ENCODE measurements at places on chromosomes 2 and 18. TPM values are rescaled to one million over a fixed set of nuclear protein-coding genes. Genes with fewer than 3 reads are reported as not detected.

DNA sequence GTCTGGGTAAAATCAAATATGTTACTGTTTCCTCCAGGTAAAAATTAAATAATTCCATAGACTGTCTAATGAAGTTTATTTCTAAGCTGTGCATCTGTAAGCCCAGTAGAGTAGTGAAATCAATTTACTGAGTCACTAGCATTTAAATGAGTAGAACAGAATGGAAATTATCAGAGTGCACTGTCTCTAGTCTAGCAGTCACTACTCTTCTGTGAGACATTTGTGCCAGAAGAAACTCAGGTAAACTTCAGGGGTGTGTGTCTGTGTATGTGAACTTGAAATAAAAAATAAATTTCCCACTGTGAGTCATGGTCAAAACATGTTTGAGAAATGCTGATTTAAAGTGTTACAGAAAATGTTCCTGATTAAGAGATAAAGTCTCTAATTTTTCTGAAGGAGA is 146.4 kb downstream of the RIF1 start:
- H3K4me1 ChIP-seq, result no peaks in the 10 kb centered on the region
- H3K27me3 ChIP-seq, result no peaks in the 10 kb centered on the region
- no peak overlapping the region for H3K27ac ChIP-seq
- no peak overlapping the region for H3K4me3 ChIP-seq

DNA sequence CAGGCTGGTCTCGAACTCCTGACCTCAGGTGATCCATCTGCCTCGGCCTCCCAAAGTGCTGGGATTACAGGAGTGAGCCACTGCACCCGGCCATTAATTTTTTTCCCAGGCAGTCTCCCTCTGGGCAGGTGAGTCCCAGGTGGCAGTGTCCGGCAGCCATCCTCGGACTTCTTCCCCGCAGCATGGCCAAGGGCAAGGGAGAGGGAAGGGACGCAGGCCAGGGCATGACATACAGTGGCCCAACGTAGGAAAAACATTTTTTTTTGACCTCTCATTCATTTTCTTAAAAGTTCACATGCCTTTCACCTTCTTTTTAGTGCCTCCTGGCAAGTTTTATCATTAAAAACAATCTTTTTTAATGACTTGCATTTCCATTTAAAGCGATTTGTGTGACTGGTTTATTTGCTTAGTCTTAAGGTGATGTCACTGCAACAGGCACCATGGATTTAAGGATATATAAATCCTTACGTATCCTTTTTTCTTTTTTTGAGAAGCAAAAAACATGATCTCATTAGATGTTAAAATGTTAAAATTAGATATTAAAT is 23.0 kb upstream of the ATOH8 start:
- peaks cover 60% of the 10 kb centered on the region for H3K4me1 ChIP-seq
- H3K27me3 ChIP-seq, result peaks cover 29% of the 10 kb centered on the region
- H3K36me3 ChIP-seq, result no peaks in the 10 kb centered on the region
- H3K4me3 ChIP-seq, result no peak overlapping the region
- no peak for DNase-seq
- no peak overlapping the region for H3K27ac ChIP-seq

- DNase-seq, result no peak
- H3K4me1 ChIP-seq, result peaks cover 8% of the 10 kb centered on the region
- H3K27ac ChIP-seq, result no peak overlapping the region
- H3K27me3 ChIP-seq, result peaks cover 2% of the 10 kb centered on the region
- no peaks in the 10 kb centered on the region for H3K36me3 ChIP-seq
- H3K4me3 ChIP-seq, result no peak overlapping the region
These were observed 201.7 kb downstream of the NRP2 start for GRCh38 chr2:205883965-205884364.

DNA sequence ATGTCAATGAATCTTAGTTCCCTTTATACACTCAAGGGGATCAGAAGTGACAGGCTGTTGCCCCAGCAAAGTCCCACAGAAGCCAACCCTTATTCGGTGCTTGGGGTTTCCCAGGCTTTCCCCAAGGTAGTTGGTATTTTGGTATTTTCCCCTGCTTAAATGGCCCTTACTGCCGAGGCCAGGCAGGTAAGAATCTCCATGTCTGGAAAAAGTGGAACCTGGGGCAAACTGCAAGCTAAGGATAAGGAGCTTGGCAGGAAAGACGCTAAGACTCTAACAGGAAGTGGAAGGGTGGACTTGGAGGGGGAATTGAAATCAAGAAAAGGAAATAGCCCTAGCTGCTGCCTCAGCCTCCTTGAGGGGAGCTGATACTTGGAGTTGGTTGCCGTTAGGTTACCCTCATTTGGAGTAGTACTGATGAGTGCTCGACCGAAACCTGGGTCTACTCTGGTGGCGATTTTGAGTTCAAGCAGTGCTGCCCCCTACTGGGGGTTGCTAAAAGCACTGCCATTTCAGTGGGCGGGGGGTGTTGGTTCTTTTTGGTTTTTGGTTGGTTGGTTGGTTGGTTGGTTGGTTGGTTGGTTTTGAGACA is 3.3 kb upstream of the GPBAR1 start:
- peaks cover 58% of the 10 kb centered on the region for H3K4me1 ChIP-seq
- H3K27ac ChIP-seq, result peak overlapping the region; percentile 29
- no peaks in the 10 kb centered on the region for H3K27me3 ChIP-seq
- DNase-seq, result peak; percentile 76

GRCh38 chr2:84817239-84817655 is 63.6 kb downstream of the TRABD2A start:
- DNase-seq, result no peak
- no peaks in the 10 kb centered on the region for H3K4me1 ChIP-seq

GRCh38 chr2:66127061-66127460 is 307.9 kb upstream of the MEIS1 start:
- DNase-seq, result peak; percentile 72
- no peaks in the 10 kb centered on the region for H3K36me3 ChIP-seq
- no peaks in the 10 kb centered on the region for H3K27me3 ChIP-seq
- H3K27ac ChIP-seq, result no peak overlapping the region

DNA sequence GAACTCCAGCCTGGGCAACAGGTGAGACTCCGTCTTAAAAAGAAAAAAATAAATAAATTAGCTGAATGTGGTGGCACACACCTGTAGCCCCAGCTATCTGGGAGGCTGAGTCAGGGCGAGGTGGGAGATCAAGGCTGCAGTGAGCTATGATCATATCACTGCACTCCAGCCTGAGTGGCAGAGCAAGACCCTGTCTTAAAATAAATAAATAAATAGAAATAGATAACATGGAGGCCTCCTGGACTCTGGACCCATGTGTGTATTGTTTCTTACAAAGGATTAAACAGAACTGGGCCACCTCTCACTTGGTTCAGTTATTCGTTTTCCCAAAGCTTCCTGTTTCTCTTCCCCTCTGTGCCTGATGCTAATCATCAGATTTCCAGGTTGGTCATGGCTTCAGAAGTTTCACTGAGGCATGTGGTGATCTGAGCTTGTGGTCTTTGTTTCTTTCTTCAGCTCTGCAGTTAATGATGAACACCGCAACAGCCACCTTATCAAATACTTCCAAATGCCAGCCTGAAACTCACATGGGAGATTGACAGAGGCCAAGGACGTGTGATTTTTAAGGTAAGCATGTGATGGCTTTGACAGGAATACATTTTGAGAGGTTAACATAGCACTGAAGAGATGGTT is 83.3 kb upstream of the MAP4K4 start:
- peaks cover 4% of the 10 kb centered on the region for H3K27me3 ChIP-seq
- H3K4me1 ChIP-seq, result peaks cover 37% of the 10 kb centered on the region
- no peaks in the 10 kb centered on the region for H3K36me3 ChIP-seq
- H3K4me3 ChIP-seq, result no peak overlapping the region

DNA sequence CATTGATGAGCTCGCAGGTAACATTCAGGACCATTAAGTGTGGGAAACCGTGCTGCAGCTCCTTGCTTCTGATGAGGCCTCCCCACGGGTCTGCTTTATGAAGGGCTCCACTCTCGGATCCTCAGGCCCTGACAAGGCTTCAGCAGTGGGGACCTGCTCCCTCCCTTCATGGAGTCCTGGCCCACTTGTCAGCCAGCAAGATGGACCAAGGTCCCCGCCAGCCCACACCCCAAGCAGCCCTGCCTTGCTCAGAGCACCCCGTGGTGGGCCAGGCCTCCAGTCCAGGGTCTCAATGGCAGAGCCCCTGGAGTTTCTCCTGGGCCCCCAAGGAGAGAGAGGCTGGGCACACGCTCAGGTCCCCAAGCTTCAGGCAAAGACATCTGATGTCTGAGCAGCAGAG is 41.5 kb downstream of the CROCC2 start:
- no peak overlapping the region for H3K27ac ChIP-seq
- no peaks in the 10 kb centered on the region for H3K36me3 ChIP-seq
- peaks cover 1% of the 10 kb centered on the region for H3K27me3 ChIP-seq
- no peak for DNase-seq
- no peak overlapping the region for H3K4me3 ChIP-seq
- peaks cover 16% of the 10 kb centered on the region for H3K4me1 ChIP-seq

GRCh38 chr2:171281110-171281509 is 120.4 kb upstream of the TLK1 start:
- H3K4me3 ChIP-seq, result no peak overlapping the region
- H3K4me1 ChIP-seq, result no peaks in the 10 kb centered on the region
- no peak for DNase-seq

DNA sequence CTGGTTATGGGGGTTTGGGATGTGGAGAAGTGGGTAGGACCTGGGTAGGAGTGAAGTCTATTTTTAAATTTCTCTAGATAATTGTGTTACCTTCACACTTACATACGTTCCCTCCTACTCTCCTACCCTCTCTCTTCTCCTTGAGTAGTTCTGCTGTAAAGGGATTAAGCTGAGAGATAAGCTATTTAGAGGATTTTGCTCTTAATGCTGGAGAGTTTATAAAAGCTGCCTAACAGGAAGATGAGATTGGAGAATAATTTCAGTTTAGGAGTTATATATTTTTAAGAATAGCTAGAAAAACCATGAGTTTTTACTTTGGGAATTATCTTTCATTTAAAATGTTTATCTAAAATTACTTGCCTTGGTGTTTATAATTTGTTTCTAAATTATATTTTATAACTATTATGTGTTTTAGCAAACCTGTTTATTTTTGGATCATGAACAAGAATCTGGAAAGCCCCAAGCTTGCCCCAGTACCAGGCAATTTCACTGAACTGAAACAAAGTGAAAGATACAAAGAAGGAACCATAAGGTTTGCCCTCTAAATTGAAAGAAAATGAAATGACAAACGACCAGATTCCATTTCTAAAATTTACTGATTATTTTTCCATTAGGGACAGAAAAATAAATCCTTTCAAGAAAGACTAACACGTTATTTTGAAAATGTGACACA is 101.5 kb downstream of the ZNF532 start:
- no peak overlapping the region for H3K27ac ChIP-seq
- peaks cover 32% of the 10 kb centered on the region for H3K36me3 ChIP-seq
- no peak for DNase-seq
- H3K4me3 ChIP-seq, result no peak overlapping the region
- peaks cover 14% of the 10 kb centered on the region for H3K4me1 ChIP-seq

DNA sequence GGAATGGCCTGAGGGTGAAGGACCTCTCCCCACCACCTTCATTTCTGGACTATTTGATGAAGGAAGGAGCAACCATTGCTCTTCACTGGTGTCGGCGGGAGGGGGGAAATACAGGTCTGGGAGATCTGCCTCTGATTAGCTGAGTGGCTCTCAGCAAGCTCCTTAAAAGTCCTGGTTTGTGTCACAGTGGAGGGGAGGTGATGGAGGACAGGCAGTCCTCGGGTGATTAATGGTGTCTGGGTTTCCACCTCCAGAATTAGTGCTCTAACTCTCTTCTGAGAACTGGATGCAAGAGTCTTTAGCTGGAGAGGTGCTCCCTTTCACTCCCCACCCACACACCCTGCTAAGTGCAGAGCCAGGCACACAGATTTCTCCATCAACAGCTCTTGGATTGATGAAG is 83.2 kb downstream of the TTC32 start:
- H3K36me3 ChIP-seq, result no peaks in the 10 kb centered on the region
- no peak for DNase-seq
- no peak overlapping the region for H3K4me3 ChIP-seq
- H3K27ac ChIP-seq, result no peak overlapping the region
- no peaks in the 10 kb centered on the region for H3K27me3 ChIP-seq

- H3K27ac ChIP-seq, result no peak overlapping the region
- H3K36me3 ChIP-seq, result peaks cover 10% of the 10 kb centered on the region
- no peaks in the 10 kb centered on the region for H3K27me3 ChIP-seq
- peaks cover 43% of the 10 kb centered on the region for H3K4me1 ChIP-seq
- peak; percentile 90 for DNase-seq
These were observed 616 bp downstream of the RNPEPL1 start for GRCh38 chr2:240568678-240569522.

DNA sequence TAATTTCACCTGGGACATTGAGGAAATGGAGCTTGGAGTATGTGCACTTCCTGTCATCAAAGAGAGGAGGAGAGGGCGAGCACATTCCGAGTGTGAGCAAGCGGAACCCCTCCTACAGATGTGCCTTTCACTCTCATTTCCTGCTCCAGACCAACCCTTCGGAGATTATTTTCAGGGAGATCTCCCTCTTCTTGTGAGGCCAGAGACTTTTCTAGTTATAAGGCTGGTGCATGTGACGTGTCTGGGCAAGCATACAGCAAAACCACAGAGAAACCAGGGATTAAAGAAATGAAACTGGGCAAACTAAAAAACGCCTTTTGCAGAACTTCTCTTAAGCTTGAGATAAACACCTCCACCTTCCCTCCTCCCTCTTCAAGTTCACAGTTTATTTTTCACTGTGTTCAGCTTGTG is 409.2 kb upstream of the TCF4 start:
- peak overlapping the region; percentile 96 for H3K27ac ChIP-seq
- no peaks in the 10 kb centered on the region for H3K27me3 ChIP-seq
- DNase-seq, result peak; percentile 60
- H3K4me1 ChIP-seq, result peaks cover 22% of the 10 kb centered on the region
- H3K4me3 ChIP-seq, result no peak overlapping the region
- H3K36me3 ChIP-seq, result no peaks in the 10 kb centered on the region

Gene AQP4
- total RNA-seq, result 0.58 TPM

Gene KCNS3
- 6.6 TPM for total RNA-seq

Gene ARPC2
- total RNA-seq, result 206 TPM

Gene DYSF
- 51.6 TPM for total RNA-seq

Gene FSIP2
- 2.6 TPM for total RNA-seq

Gene KCNG2
- 0.44 TPM for total RNA-seq

Gene MBOAT2
- 59.9 TPM for total RNA-seq

Gene LYG1
- 1.9 TPM for total RNA-seq
